ENCODE measurements at places on chromosomes 11 and 22.

- no peak for DNase-seq
Measured at GRCh38 chr11:27263046-27263445, 100.0 kb downstream of the CCDC34 start.

DNA sequence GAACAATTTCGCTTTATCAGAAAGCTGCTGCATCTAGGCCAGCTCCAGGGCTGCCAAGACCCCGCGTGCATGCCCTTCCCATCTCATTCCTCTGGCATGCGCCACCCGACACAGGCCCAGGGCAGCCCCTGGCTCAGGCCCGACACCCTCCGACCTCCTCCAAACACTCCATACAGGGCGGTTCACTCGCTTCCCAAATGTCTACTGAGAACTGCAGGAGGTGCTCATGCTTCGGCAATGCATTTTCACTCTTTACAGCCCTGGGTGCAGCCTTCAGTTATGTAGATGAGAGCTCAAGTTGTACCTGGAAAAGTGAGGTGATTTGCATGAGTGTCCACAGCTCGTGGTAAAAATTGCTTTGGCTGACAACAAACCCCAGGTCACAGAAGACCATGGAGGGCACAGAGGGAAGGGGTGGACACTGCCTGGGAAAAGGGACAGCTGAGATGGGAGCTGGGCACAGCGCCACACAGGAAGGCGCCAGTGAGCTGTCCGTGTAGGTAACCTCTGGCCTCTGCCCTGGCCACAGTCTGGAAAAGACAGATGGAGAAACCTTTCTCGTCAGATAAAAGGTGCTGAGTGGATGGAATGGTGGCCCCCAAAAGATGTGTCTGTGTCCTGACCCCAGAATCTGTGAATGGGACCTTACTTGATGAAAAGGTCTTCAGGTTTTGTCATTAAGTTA is 1351.9 kb downstream of the BRD1 start:
- no peak for DNase-seq

DNA sequence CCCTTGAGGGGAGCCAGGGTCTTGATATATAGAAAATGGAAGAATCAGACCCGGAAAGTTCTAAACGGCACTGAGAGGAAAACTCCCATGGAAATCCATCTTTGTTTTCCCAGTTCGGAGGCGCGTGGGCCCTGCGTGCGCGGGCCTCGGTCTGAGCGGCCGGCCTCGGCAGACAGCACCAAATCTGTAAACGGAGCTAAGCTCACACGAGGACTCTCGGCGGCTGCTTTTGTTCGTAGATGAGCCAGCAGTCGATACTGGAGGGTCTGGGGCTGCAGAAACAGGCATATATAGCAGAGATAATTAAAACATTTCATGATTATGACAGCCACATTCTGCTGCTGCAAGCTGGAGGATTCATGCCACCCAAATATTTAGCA is 68.5 kb upstream of the PPARA start:
- no peak for DNase-seq

- no peak for DNase-seq
Measured at GRCh38 chr11:64582885-64583284, 8.1 kb upstream of the SLC22A12 start.

GRCh38 chr11:109929308-109929707 is 163.9 kb upstream of the ZC3H12C start:
- no peak for DNase-seq

DNA sequence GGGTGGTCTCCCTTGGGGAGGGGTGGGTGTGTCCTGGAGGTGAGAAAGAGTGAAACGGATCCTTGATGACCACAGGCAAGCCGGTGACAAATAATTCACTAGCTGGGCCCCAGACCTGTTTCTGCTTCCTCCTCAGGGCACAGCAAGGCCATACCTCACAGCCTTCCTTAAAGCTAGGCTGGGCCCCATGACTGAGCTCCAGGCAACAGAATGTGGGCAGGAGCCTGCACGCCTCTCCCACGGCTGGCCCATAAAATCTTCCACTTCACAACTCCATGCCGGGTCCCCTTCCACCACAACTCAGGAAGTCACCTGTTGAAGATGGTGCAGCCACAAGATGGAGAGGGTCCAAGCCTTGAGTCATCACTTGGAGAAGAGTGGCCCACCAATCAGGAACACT is 23.9 kb downstream of the SLC22A12 start:
- no peak for DNase-seq

GRCh38 chr11:134845474-134846327 is 433.7 kb upstream of the B3GAT1 start:
- DNase-seq = no peak
